Sciatic nerve (tissue), 2 donors: ENCODE measurements at places on chromosomes 7 and 10.
A peak's percentile ranks its signal among the peaks of the same experiment; 100 is the strongest.

DNA sequence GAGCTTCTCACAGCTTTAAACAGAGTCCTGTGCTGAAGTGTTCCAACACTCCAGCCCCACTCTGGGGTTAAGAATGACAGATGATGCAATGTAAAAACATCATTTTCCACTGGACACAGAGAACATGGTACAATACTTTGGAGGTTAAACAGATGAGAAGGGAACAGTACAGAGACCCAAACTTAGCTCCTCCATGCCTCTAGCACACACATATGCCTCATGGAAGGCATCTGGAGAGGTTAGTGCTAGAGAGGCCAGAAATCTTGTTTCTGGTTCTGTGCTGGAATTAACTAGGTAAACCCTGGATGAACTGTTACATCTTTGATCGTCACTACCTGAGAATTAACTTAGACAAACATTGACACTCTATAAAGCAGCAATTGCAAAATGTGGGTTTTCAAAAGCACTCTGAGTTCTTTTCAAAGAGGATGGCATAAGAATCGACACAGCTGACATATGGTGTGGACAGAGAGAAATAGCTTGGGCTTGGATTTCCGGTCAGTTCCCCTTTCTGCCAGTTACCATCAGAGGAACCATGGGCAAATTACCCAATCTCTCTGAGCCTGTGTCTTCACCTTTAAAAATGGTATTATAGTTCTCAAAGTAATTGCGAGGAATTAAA, 81.9 kb downstream of the KCNMA1 start:
- no peak for DNase-seq

DNA sequence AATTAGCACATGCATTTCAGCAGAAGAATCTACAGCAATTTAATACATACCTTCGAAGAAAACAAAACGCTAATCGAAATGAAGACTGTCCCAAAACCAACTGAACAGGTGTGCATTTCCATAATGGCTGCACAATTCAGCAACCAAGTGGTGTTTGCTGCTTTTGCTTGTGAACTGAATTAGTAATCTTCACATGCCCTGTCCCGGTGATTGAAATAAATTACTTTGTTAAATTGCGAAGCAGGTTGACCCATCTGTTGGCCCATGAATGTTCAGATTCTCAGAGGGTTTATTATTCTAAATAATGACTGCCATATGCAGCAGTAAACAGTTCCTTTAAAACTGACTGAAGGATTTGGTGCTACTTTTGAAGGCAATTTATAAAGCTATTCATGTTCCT, 445.2 kb upstream of the NFE2L3 start:
- no peak for DNase-seq

DNA sequence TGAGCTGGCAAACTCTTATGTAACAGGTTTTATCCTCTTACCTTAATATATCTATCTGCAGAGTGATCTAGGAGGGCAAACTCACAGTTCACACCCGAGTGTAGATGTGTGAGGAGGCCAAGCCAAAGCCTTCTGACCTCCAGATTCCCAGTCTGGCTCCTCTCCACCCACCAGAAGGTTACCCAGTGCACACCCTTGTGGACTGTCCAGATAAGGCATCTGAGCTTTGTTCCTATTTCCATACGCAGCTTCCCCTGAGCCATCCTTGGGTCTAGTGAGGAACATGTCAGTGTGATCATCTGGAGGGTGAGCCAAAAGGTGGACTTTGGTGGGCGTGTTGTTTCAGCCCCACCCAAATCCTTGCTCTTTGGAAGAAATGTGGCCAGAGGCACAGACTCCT, 203.0 kb upstream of the MEOX2 start:
- peak; percentile 60 for DNase-seq

DNA sequence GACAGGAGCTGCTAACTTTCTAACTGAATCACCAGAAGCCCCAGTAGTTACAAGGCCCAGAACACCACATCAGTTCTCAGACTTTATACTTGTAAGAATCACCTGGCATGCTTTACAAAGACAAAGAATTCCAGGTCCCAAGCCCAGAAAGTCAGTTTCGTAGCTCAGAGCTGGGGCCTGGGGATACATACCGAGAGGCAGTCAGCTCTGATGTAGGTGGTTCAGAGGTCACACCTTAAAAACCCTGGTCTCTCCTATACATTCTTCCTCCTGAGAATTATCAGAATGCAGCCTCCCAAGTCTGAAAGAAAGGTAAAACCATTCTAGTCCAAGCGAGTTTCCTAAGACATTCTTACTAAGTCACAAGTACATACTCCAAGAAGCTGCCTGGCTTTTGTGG, 2.3 kb downstream of the GRB10 start:
- no peak for DNase-seq

- no peak for DNase-seq
Measured at GRCh38 chr7:248732-249435, 41.1 kb upstream of the FOXL3 start.

DNA sequence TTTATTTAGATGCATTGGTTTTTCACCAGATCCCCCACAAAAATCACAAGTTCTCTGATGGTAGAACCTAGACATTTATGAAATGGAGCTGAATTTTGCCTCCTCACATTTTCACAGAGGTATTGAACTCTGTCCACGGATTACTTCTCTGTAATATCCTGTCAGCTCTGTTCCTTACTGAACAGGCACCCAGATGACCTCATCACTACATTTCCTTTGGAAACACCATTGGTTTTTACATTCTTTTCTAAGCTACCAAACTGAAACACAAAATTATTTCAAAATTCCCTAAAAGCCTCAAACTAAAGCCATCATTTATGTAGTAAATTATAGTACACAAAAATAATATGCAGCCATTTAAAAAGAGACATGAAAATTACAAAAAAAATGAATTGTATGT, 98.3 kb upstream of the KCNIP2 start:
- DNase-seq = no peak

GRCh38 chr7:6530626-6531491, 20.4 kb downstream of the GRID2IP start:
- no peak for DNase-seq

GRCh38 chr10:124496150-124496549, 34.5 kb downstream of the LHPP start:
- DNase-seq = no peak

- no peak for DNase-seq
Measured at GRCh38 chr7:22662556-22663356, 64.2 kb upstream of the IL6 start.

GRCh38 chr10:110704906-110705476, 60.9 kb downstream of the RBM20 start:
- DNase-seq = no peak
